ENCODE measurements at places on chromosomes 3 and 15. TPM values are rescaled to one million over a fixed set of nuclear protein-coding genes. Genes with fewer than 3 reads are reported as not detected.
A peak's percentile ranks its signal among the peaks of the same experiment; 100 is the strongest.

The ZBED2 gene
- 0.56 TPM for total RNA-seq

The NCKIPSD gene
- 23.1 TPM for total RNA-seq

The INAFM2 gene
- total RNA-seq = 16.6 TPM

The FGD5 gene
- not detected for total RNA-seq

DNA sequence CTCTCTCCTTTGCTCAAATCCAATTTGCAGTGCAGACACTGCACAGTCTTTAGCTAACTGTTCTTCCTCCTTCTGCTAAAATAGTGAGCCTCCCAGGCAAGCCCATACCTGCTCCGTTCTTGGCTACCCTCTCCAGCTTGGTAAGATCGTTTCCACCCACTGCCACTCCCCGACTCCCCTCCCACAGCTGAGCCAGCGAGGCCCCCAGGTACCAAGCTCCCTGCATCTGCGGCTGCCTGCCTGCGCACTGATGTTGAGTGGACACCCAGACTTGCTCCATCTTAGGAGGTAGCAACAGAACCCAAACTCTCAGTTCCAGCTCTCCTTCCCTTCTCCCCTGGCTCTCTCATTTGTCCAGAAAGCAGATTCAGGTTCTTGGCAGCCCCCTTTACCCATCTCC, 7.9 kb upstream of the TNK2 start:
- no peak for DNase-seq

The PLA2G4F gene
- 0.87 TPM for total RNA-seq

GRCh38 chr3:95655363-95655986, 1158.9 kb upstream of the EPHA6 start:
- DNase-seq = no peak

- DNase-seq = peak; percentile 52
Measured at GRCh38 chr3:14925729-14926591, 21.4 kb upstream of the NR2C2 start.

GRCh38 chr15:33358306-33358705, 47.5 kb downstream of the RYR3 start:
- DNase-seq = no peak

DNA sequence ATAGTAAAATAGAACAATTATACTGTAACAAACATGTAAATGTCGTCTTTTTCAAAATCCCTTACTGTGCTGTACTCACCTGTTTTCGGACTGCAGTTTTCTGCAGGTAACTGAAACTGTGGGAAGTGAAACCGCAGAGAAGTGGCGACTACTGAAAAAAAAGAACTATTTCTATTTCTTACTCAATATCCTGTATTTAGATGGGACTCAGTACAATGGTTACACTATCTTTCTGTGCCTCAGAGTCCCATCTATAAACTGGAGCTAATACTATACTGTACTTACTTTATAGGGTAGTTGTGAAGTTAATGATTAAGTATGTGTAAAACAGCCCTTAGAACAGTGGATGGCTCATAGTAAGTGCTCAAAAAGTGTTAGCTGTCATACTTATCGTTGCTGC, 14.3 kb upstream of the P2RY12 start:
- DNase-seq = no peak

- DNase-seq = no peak
Measured at GRCh38 chr3:169931747-169932520, 20.6 kb downstream of the SAMD7 start.

DNA sequence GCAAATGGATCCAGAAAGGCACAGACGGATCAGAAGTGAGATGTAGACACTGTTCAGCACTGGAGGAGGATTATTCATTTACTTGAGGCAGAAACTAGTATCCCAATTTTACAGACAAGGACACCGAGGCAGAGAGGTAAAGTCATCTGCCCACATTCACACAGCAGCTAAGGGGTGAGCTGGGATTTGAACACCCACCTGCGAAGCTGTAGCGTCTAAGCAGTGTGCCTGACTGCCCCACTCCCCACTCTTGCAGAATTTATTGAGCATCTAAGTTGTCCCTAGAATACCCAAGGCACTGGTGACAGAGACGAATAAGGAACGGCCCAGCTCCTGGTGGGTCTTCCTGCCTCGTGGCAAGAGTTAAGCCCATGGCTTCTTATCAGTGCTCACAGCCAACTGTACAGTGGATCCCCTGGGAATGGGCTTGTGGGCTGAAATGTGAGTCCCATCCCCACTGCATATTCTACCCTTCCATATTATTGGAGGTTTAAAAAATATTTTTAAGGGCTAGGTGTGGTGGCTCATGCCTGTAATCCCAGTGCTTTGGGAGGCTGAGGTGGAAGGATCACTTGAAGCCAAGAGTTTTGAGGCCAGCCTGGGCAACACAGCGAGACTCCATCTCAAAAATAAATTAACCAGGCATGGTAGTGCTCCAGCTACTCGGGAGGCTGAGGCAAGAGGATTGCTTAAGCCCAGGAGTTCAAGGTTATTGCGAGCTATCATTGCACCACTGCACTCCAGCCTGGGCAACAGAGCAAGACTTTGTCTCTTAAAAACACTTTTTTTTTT, 77.6 kb downstream of the IQSEC1 start:
- no peak for DNase-seq

- no peak for DNase-seq
Measured at GRCh38 chr3:11662392-11662990, 18.8 kb upstream of the VGLL4 start.

The EFHB gene
- total RNA-seq = not detected

- DNase-seq = no peak
Measured at GRCh38 chr3:49567406-49567805, 13.1 kb downstream of the BSN start.

The TEX264 gene
- total RNA-seq = 44.9 TPM

The DNASE1L3 gene
- not detected for total RNA-seq

- no peak for DNase-seq
Measured at GRCh38 chr3:39088889-39089288, 18.5 kb downstream of the GORASP1 start.

- DNase-seq = no peak
Measured at GRCh38 chr15:80106051-80106450, 46.6 kb downstream of the ZFAND6 start.

The LCTL gene
- not detected for total RNA-seq

GRCh38 chr15:22995795-22996194, 15.6 kb upstream of the CYFIP1 start:
- DNase-seq = no peak

The SEMA5B gene
- total RNA-seq = not detected

The GUCA1C gene
- not detected for total RNA-seq

The ZNF660 gene
- 0.95 TPM for total RNA-seq

The CCDC33 gene
- 2.1 TPM for total RNA-seq

DNA sequence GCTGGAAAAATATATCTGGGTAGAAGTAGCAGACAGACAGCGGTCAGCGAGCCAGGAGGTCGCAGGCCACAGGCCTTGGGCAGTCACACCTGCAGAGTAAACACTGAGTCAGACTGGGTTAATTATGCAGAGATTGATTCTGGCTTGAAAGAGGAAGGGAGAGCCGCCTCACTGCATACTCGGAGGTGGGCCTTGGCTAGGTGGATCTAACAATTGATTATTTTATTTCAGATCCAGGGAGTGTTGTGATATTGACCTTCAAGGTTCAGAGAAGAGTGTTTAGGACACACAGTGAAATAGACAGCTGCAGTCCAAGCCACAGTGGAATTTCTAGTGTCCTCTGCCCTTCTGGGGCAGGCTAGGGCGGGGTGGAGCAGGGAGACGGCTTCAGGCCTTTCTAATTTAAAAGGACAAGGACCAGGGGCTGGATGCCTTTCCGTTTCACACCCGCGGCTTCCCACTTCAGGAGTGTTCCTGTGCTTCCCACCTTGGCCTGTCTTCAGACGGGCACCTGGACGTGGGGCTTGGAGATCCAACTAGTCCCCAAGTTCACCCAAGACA, 237.3 kb downstream of the XXYLT1 start:
- DNase-seq = peak; percentile 87

The USF3 gene
- 10.2 TPM for total RNA-seq

DNA sequence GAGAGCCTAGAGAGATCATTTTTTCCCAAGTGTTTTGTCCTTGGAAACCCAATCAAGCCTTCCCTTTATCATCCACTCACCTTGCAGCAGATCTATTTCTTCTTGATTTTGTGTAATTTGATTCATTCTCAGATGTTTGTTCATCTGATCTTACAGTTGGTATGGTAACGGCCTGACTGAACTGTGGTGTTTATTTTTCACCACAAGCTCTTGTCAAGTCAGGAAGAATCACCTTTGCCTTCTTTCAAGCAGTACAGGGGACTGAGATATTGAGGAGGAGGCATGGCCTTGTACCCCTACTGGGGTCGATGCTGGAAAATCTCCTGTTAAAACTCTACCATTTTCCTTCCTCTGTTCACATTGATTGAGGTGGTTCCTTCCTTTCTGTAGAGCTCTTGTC, 361.4 kb upstream of the CFAP20DC start:
- DNase-seq = no peak

DNA sequence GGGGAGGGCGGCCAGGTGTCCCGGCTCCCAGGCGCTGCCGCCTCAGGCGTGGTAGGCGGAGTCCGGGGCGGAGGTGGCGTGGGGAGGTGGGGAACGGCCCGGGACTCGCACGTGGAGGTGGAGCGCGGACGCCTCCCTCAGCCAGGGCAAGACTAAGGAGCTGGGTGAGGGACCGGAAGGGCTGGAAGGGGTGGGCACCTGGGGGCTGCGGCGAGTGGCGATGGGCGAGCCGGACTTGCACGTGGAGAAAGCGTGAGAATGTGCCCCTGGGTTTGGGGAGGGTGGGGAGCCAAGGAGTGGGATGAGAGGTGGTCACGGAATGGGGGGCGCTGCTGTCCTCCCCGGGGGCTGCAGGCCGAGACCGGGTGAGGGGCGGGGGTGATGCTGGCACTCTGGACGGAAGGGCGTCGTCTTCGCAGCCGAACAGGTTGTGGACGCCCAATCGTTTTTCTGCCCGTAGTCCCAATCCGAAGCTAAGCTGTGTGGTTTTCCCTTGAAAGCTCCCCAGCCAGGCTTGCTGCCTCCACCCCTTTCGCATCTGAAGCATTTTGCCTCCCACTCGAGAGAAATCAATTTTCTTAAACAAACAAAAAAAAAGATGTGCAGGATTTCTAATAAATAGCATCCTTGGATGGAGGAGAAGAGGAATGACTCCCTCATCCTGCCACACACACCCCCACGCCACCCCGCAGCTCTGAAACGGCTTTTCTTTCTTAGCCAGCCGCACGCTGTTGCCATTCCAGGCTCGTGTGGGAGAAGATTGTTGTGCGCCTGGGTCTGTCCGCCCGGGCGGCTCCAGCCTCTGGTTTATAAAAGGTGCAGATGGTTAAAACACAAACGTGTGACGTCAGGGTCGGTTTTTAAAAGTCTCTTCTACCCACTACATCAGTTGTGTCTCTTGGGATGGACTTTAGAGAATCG, 62.5 kb upstream of the ANKRD28 start:
- peak; percentile 62 for DNase-seq

DNA sequence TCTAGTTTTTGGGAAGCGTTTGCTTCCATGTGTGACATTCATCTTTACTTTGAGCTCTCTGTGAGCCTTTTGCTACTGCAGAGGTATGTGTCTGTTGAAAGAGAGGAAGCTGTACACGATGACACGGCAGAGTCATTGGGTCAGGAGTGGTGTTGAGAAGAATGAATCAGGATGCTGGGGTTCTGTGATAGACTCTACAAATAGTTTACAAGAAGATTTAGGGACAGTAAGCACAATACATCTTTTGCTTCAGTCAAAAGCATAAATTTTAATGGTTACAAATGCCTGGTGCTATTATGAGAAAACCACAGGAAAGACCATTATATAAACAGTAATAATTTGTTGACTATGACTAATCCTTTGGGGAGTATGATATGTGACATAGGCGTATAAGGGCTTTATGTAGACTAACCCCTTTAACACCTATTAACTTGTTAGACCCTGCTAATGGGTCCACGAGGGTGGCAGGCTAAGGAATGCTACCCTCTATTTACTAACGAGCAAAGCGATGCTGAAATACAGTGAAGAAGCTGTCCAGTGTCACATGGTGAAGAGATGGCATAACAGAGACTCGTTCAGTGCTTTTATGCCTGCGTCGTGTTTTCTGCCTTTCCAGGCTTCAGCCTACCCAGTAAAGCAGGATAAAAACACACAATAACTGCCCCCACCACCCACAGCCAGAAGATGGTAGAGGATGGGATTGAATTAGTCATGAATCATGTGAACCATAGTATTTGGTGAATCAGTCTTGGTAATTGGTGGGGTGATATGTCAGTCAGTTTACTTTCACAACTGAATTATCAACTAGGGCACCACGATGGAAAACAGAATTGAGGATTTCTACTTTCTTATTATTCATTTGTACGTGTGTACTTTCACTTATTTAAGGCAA, 118.8 kb downstream of the LPP start:
- DNase-seq = no peak

DNA sequence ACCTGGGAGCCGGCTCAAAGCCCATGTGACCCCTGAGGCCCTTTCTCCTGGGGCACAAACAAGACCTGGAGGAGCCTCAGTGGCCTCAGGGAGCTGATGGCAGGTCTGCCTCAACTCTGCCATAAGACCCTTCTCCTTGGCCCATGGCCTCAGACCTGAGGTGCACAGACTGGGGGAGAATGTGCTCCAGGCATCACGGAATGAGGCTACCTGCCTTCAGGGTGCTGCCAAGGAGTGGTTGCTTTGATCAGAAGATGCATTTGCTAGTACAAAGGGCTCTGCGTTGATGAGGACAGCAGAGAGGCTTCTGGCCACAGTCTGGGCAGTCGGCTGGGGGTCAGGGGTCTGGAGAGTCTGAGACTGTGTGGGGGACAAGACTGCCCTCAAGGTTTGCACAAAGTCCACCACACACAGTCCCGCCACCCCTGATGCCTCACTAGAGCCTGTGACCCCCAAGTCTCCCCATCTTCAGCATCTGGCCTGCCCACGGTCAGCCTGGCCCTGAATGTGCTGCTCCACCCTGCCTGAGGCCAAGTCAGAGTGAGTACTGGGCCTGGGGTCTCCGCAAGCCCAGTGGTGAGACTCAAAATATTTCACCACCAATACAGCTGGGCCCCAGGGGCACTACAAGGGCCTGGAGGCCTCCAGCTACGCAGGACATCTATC, 26.6 kb downstream of the ALDH1L1 start:
- DNase-seq = no peak
